ENCODE measurements at places on chromosomes 3 and 15. TPM values are rescaled to one million over a fixed set of nuclear protein-coding genes. Genes with fewer than 3 reads are reported as not detected.

The SLC28A1 gene
- not detected for total RNA-seq

The GABRR3 gene
- total RNA-seq: not detected

The TIMMDC1 gene
- total RNA-seq: 22.9 TPM

The TMIE gene
- total RNA-seq: not detected
